ENCODE measurements at places on chromosomes 12 and 14.

DNA sequence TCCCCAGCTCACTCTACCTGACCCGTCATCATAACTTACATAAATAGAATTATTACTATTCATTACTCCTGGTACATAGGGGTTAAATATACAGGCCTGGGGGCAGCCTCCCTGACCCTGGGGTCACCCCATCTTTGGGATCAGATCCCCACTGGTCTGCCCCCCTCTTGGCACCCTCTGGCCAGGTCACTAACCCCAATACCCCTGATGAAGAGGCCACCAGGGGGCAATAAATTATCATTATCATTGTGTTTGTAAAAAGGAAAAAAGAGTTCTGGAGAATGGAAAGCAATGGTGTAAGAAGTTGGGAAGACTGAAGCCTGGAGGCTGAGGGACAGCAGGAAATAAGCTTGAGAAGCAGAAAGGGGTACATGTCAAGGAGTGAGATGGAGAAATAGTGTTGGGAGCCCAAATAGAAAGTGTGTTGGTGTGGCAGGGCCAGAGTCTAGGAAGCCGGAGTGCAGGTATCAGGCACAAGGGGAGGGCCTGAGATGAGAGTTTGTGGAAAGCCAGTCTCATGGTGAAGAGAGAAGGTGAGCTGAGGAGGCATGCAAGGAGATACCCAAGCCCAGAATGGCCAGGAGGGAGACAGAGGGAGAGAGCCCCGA is 6.1 kb upstream of the AAAS start:
- no peak for DNase-seq

- no peak for DNase-seq
Measured at GRCh38 chr14:85536833-85537190, 6.9 kb downstream of the FLRT2 start.

GRCh38 chr14:50677527-50678063 is 9.5 kb upstream of the SAV1 start:
- DNase-seq: no peak

GRCh38 chr14:95428557-95428956 is 87.9 kb downstream of the SYNE3 start:
- no peak for DNase-seq

DNA sequence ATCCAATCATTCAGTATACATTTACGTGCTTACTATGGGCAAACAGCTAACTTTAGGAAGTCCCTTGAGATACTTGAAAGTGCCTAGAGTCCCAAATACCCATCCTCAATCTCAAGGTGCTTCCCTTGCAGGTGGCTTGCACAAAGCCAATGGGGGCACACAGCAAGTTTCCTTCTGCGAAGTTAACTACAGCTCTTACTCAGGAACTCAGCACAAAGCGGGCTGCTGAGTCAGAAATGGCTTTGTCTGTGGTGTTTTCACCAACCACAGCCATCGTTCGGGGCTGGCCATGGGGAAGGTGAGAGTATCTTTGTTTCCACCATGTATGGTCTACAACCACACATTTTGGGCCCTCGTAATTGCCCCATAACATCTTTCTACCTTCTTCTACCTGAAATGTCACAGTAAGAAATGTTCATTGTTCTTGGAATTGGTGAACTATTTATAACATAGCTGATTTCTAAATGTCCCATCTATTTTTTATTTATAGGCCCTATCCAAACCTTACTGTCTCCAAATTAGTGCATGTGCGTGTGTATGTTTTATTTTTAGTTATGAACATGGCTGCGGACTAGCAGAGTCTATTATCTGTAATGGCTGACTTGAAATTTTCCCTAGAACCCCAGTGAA is 13.9 kb downstream of the MFAP5 start:
- DNase-seq: no peak

DNA sequence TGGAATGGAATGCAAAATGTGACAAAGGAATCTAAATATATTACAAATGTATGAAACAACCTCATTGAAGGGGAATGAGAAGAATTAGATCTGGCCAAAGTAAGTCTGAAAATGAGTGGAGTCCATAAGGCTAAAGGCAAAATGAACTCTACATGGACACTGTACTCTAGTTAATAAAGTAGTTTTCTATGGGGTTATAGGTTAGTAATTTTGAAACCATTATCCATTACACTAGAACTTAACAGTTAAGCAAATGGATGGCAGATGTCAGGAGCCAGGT is 222.1 kb downstream of the NUAK1 start:
- DNase-seq: no peak

GRCh38 chr12:57765003-57765697 is 1.7 kb downstream of the CYP27B1 start:
- no peak for DNase-seq

Measured in WERI-Rb-1 (cell line).